ENCODE measurements at places on chromosomes 2 and 18.
A peak's percentile ranks its signal among the peaks of the same experiment; 100 is the strongest.

DNA sequence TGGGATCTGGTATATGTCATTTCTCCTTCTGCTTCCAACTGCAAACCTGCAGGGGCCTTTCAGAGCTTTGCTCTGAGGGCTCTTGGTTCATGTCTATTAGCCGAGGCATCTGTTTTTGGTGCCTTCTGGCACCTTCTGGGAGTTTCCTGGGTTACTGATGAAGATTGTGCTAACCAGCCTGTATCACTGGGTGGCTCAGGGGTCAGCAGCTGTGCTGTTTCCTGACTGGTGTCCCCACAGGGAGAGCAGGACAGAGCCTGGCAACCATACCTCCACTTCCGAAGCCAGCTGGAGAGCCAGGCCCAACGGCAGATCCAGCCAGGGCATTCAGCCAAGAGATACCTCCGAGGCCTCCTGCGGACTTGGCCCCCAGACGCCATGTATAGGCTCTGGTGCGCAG, 17.5 kb downstream of the KIAA2012 start:
- no peak for DNase-seq

- no peak for DNase-seq
These were observed 368.9 kb upstream of the HS6ST1 start for GRCh38 chr2:128687565-128687964.

- DNase-seq: no peak
These were observed 31.9 kb upstream of the CASP8 start for GRCh38 chr2:201228271-201228911.

- peak; percentile 77 for DNase-seq
These were observed 477.5 kb upstream of the SPHKAP start for GRCh38 chr2:228658998-228659397.

GRCh38 chr2:10405448-10405847, 42.7 kb downstream of the ODC1 start:
- DNase-seq: peak; percentile 84

All from AG09309 (cell line).